Dermis blood vessel endothelial cell (primary cell): ENCODE measurements at places on chromosomes 6 and 20. TPM values are rescaled to one million over a fixed set of nuclear protein-coding genes. Genes with fewer than 3 reads are reported as not detected.

DNA sequence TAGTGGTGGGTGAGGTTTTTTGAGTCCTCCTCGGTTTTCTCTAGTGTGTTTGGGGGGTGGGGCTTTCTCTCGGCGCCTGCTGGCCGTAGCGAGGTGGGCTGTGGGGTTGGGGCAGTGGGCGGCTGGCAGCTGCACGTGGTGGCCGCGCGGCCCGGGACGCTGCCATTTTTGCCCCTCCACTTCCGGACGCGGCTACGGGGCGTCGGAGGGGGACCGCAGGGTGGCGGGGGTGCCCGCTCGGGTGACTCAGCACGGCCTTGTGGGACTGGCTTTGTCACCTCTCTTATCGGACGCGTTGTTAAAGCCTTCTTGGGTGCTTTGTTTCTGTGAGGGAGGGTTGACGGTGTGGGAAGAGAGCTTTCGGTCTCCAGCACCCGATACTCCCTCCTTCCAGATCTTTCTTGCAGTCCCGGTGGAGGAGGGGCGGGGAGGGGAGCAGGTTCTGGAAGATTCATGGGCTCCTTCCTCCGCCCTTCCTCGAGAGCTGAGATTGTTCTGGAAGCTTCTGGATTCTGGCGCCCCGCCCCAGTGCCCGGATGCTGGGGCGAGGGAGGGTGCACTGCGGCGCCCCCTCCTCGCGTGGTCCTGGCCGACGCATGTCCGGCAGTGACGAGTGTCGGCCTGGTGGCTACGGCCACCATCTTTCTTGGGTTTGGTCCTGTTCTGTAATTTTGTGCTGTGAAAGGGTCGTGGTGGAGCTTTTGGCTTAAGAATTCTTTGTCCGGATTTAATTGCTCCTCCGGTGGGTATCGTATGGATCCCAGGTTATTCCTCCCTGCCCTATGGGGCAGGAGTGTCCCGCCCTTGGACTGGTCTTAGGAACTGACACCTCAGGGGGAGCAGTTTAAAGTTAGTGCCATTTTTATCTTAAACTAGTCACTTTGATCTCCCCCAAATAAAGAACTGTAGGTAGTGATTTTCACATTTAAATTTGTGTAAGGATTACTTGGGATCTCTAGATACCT lies 719 bp downstream of the HSP90AB1 start:
- peak; percentile 72 for DNase-seq

DNA sequence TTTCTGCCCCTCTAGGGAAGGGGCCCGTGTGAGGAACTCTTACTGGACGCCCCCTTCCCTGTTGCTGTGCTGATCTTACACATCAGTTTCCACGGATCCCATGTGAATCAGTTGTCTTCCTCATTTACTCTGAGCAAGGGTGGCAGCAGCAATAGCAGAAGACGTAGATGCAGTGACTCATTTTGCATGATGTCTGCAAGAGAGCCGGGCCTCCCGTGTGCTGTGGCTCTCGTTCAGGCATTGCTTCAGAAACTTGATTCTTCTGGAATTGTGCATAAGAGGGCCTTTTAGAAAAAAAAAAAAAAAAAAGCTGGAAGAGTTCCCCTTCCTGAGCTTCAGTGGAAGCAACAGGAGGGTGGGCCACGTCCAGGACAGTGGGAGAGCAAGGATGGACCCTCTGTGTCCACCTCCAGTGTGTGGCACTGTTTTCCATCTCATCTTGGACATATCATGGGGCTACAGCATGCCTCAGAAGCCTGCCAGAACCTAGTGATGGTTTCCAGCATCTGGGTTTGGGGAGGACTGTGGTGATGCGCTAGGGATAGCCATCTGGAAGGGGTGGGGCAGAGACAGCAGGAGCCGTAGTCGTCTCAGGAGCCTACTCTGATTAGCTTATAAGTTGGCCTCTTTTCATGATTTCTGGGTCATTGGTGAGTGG lies 62.1 kb downstream of the FOXO3 start:
- DNase-seq: peak; percentile 56

GRCh38 chr20:45433316-45433715 lies 17.4 kb downstream of the PIGT start:
- no peak for DNase-seq

GRCh38 chr6:41970436-41970846 lies 28.8 kb upstream of the CCND3 start:
- peak; percentile 41 for DNase-seq

GRCh38 chr6:62640749-62641148 lies 354.7 kb upstream of the KHDRBS2 start:
- peak; percentile 0 for DNase-seq

- DNase-seq: peak; percentile 87
Measured at GRCh38 chr6:56292505-56293181, 45.3 kb upstream of the COL21A1 start.

DNA sequence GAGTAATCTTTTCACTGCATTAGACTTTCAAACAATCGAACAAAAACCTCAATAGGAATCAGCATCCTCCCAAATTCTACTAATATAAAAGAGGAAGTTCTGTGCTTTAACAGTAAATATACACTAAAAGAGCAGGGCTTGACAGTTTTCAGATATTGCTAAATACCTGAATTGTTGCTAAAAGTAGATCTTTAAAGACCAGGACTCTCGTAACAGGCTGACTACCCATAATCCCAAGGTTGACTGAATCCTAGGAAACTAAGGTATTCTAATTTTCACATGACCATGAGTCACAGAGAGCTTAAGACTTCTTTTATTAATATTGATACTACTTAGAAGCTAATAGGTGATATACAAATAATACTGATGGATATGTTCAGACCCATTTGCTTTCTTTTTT lies 10.1 kb downstream of the CD164 start:
- no peak for DNase-seq

DNA sequence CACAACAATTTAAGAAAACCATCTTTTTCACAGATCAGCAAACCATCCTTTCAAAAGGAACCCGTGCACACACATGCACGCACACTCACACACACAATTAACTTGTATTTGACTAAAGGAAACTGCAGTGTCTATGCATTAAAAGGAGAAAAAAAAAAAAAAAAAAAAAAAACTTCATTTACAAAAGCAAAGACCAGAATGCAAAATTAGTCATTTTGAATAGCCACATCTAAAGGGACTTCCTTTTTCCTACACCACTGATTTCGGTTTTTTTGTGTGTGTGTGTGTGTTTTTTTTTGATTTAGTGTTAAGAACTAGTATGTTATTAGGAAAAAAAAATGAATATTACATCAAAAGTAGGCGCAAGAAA lies 6.3 kb downstream of the ZMYND8 start:
- no peak for DNase-seq

GRCh38 chr6:124026694-124027093 lies 223.0 kb downstream of the NKAIN2 start:
- no peak for DNase-seq

DNA sequence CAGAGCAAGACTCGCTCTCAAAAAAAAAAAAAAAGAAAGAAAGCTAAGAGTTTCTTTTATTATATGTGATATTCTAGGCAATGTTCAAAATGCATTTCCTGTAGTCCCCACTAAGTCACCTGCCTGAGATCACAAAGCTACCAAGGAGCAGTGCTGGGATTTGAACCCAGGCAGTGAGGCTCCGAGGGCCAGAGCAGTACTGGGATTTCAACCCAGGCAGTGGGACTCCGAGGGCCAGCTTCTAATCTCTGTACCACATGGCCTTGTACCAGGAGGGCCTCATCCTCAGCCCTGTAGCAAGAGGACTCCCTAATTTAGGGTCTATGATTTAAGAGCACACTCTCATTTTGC lies 39.7 kb downstream of the ZMYND8 start:
- DNase-seq: no peak

GRCh38 chr6:170030284-170030815 lies 260.5 kb downstream of the DLL1 start:
- no peak for DNase-seq

DNA sequence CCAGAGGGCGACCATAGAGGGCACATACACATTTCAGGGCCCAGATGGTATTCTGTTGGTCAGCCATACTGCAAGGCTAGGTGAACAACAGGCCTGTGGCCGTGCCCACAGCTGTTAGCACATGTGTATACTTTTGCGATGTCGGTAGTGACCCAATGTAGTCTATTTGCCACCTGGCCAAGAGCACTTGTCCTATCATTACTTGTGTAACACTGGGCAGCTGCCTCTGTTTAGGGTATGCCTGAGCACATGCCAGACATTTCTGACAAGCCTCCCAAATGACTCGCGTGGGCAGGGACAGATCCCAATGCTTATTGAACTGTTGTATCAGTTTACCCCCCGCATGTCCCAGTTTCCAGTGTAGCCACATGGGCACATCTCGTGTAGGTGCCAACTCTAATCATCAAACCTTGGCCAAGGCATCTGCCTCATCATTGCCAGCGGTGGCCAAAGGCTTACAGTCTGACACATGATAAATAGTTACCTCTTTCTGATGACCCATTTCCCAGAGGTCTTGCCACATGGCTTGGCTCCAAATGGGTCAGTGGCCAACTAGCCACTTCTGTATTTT lies 74.4 kb upstream of the FBXL4 start:
- no peak for DNase-seq

DNA sequence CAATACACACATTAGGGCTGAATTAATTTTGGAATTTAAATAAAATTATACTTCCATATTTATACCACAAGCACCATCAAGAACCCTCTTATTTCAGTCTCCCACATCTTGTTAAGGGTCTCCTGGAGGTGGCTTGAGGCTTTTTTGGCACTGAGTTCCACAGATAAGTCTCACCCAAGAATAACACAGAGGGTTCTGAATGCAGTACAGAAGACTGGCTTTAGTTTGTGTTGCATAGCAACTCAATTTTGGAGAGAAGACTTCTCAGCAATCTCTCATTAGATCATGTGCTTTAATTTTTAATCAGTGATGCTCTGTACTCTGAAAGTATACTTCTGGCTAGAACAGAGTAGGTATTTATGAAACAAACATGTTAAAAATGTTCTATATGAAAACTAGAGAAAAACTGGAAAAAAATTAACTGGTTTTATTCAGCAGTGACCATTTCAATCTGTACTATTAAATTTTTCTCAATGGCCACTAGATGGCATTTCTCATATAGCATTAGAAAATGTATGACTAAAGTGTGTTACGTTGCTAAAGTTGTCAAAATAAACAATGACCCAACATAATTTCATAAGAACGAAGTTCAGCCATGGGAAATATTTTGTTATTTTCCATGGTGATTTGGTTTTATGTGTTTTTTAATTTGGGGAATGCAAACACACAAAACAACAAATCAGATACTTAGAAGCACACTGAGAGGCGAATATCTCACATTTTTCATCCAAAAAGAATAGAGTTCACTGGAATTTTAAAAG lies 32.7 kb upstream of the MAP7 start:
- peak; percentile 79 for DNase-seq

GRCh38 chr6:30452736-30453507 lies 36.4 kb upstream of the HLA-E start:
- no peak for DNase-seq

DNA sequence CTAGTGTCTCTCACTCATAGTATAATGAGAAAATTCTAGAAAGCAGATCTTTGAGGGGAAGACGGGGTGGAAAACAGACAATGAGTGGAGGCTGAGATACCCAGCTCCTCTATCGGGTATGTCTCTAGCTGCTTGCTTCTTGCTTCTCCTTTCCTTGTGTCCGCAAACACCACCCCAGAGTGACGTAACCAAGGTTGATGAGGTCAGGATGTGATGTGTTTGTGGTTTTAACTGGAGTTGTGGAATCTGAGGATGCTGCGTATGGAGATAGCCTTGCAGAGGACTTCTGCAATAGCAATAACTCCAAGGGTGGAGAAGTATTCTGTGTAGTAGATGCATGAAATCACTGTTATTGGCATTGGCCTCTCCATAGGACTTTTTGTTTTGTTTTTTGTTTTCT lies 132.7 kb upstream of the IFNGR1 start:
- DNase-seq: no peak

GRCh38 chr20:3181270-3181669 lies 7.9 kb upstream of the LZTS3 start:
- DNase-seq: peak; percentile 73

GRCh38 chr20:21681922-21682318 lies 23.5 kb upstream of the PAX1 start:
- no peak for DNase-seq

DNA sequence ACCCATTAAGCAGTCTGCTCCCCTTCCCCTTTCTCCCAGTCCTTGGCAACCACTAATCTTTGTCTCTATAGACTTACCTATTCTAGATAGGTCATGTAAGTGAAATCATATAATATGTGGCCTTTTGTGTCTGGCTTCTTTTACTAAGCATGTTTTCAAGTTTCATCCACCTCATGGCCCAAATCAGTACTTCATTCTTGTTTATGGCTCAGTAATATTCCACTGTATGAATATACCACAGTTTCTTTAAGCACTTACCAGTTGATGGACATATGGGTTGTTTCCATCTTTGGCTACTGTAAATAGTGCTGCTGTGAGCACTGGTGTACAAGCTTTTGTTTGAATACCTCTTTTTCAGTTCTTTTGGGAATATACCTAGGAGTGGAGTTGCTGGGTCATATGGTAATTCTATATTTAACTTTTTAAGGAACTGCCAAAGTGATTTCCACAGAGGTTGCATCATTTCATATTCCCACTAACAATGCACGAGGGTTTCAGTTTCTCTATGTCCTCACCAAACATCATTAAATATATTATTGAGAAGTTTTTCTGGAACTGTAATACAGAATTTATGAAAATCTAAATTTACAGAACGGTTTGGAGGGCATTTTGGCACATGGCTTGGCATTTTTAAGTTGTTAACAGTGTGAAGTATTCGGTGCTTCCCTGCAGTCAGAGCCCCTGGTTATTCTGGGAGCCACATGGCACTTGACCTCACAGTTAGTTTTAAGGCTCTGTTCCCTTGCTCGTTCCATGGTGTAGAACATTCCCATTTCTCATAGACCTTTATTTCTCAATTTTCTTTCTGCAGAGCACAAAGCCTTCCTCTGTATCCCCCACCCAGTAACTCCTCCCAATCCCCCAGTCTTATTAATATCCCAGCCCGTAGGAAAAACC lies 27.0 kb upstream of the DTNBP1 start:
- DNase-seq: no peak

- DNase-seq: no peak
Measured at GRCh38 chr20:60057866-60058807, 99.9 kb downstream of the CDH26 start.

The ZSCAN12 gene
- 5.1 and 5.6 TPM in 2 replicates for total RNA-seq

The SERINC1 gene
- total RNA-seq: 207 and 230 TPM in 2 replicates

The IPCEF1 gene
- total RNA-seq: 2.2 and 2.3 TPM in 2 replicates

The WASF1 gene
- 11.4 and 22.0 TPM in 2 replicates for total RNA-seq

The NKAPL gene
- total RNA-seq: 0.34 and 1.1 TPM in 2 replicates

The KCNS1 gene
- total RNA-seq: 0.33 and 0.68 TPM in 2 replicates

The GPR63 gene
- under 0.01 and 0.09 TPM in 2 replicates for total RNA-seq
